ENCODE measurements at places on chromosomes 11 and 22.
A peak's percentile ranks its signal among the peaks of the same experiment; 100 is the strongest.

- DNase-seq = no peak
Observed at GRCh38 chr11:69906453-69906907, 87.3 kb upstream of the FGF3 start.

DNA sequence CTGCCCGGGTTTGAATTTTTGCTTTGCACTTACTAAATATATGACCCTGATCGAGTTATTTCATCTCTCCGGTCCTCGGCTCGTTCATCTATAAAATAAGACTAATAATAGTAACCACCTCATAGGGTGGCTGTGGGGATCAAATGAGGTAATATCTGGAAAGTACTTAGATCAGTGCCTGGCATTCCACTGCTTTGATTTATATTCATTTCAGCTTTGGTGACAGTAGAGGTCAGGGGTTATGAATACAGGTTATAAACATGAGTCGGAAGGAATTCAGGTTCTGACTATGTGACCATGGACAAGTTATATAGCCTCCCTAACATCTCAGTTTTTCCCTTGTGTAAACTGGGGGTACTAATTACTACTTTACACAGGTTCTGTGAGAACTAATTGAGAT lies 2.9 kb upstream of the TEAD1 start:
- DNase-seq = no peak

GRCh38 chr11:67146516-67147226 lies 27.6 kb downstream of the KDM2A start:
- no peak for DNase-seq

DNA sequence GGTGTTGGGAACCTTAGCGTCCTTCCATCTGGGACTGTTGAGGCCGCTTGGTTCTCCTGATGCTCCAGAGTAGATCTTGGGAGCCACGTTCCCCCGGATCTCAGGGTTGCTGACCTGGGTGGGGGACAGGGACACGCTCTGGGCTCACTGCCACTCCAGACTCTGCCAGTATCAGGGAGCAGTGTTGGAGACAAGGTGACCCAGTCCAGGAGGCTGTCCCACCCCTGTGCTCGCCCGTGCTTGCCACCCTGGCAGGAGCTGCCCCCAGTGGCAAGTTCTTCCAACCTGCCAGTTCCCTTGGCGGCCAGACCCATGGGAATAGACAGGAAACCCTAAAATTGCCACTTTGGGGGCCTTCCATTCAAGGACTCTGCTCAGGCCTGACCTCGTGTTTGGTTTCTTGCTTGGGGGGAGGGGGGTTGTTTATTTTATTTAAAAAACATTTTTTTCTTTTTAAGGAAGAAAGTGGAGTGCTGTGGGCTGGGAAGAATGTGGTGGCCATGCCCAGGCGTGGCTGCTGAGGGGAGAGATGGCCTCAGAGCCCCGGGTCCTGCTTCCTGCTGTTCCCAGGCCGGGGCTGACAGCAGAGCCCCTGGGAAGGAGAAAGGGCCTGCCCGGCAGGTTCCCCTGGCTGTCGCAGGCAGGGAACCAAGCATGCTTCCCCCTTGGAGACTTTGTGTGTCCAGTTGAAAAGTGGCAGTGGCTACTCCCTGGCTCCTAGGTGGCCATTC lies 7.2 kb downstream of the GRK2 start:
- DNase-seq = no peak

GRCh38 chr11:116558504-116559211 lies 214.1 kb downstream of the BUD13 start:
- DNase-seq = no peak

DNA sequence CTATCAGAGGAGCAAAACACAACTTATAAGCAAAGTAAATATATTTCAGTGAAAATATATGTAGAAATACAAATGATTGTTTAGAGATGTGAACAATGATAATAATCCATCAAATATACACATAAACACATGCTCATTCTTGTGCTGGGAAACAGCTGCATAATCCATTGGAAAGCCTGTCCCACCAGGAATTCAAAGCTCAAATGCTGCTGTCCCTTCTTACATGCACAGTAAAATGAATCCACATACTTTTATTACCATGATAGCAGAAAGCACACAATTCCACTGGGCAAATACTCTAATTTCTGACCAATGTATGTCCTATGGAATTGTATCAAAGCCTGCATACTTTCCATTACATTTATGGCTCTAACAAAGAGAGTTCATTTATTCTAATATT lies 44.5 kb downstream of the SOX6 start:
- no peak for DNase-seq

GRCh38 chr22:17707526-17707925 lies 66.7 kb downstream of the BID start:
- no peak for DNase-seq

DNA sequence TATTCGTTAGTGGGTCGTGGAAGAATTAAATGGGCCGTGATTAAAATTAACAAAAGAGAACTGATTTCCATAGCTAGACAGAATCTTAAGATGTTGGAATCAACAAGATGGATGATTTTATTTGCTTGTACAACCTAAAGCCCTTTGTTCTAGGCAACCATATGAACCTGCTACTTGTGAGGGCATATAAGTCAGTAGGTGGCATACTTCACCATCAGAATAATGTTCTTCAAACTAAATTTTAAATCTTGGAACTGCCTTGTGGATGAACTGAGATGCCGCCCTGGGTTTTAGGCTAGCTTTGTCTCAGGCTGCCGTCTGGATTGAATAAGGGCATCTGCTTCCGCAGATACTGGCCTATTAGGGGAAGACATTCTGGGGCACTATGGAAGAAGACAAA lies 40.9 kb downstream of the CSRP3 start:
- no peak for DNase-seq

- no peak for DNase-seq
Observed at GRCh38 chr11:43908191-43908590, 27.6 kb downstream of the ALKBH3 start.

DNA sequence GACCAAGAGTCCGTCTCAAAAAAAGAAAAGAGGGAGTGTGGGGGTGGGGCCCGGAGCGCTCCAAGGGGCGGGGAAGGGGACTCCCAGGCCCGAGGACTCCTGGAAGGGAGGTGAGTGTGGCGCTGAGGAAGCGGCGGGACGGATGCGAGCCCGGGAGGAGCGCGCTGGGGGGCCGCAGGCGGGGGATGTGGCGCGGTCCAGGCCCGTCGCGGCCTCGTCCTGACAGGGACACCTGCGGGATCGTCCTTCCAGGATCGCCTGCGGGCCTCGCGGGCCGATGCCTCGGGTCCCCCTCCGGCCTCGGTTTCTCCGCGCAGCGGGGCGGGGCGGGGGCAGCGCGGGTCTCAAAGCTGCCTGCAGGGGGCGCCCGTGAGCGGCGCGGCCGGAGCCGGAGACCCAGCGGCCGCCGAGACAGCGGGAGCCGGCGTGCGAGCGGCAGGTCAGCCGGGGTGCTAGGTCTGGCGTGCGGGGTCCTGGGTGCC lies 3.8 kb upstream of the ADORA2A start:
- peak; percentile 54 for DNase-seq

- no peak for DNase-seq
Observed at GRCh38 chr22:22079404-22080148, 97.0 kb upstream of the TOP3B start.

GRCh38 chr22:17269607-17270261 lies 50.5 kb upstream of the ADA2 start:
- no peak for DNase-seq

DNA sequence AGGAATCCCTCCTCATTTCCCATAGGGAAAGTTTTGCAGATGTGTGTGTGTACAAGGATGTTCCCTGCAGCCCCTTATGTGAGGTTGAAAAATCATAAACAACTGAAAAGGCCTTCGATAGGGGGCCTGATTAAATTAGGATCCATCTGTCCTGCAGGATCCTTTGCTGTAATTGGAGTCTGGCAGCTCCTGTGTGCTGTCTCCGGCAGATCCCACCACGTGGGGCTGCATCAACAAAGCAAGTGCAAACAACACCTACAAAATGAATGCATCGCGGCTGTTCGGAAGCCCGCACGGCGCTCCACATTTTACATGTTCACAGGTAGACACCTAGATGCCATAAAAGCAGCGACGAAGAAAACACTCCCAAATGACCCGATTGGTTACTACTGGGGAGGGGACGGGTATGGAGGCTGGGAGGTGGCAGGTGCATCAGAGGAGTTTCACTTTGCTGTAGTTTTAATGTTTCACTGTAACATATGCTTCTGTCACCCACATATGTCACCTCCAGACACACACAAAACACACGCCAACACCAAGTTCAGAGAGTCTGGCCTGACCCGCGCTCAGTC lies 52.2 kb downstream of the NFAM1 start:
- no peak for DNase-seq

DNA sequence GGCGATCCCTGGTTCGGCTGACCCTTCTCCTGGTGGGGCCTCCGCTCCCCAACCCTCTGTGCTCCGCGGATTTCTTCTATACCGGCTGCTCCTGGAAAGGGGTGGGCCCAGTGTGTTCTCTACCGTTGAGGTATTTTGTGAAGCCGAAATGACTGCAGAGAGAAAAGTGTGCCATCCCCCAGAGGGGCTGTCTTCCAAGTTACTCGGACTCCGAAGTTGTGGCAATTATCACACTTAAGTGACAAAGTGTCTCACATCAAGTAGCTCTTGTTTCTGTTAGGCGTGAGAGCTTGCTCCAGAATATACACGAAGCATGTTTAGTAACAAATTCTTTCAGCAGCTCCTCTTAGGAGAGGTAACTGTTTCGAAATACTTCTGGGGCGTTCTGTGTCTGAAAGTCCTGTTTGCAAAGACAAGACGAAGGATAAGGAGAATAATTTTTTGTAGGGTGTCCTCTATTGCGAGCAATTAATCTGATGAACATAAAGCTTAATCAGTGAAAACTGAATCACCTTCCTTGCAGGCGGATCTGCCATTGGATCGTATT lies 434 bp downstream of the XPNPEP3 start:
- peak; percentile 2 for DNase-seq

DNA sequence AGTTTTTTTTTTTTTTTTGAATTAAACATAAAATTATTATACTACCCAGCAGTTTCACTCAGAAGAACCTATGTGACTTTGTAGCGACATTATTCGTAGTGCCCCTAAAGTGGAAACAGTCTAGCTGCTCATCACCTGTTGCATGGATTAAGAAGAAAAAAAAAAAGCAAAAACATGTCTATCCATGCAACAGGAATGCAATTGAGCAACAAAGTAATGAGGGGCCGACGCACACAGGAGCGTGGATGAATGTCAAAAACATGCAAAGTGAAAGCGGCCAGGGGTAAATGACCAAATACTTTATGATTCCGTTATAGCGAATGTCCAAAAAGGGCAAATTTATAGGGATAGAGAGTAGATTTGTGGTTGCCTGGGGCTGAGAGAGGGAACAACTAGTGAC lies 16.3 kb downstream of the MYO18B start:
- DNase-seq = no peak

GRCh38 chr11:36326524-36327419 lies 30.7 kb downstream of the PRR5L start:
- no peak for DNase-seq

- no peak for DNase-seq
Observed at GRCh38 chr11:123349382-123349781, 80.7 kb upstream of the GRAMD1B start.

DNA sequence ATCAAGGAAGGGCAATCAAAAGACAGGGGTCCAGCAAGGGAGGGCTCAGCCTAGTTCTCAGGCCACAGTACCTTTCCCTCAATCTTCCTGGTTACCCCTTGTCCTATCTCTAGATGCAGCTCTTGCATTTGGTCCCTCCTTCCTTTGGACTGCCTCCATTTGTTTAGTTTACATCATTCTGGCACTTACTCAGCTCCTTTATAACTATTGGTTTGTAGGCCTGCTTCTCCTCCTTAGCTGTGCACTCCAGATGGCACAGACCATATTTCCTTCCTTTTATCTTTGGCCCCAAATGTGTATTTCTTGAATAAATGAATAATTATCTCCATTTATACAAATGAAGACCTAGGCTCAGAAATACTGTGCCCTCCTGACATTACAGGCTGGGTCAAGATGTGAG lies 92.3 kb upstream of the AMOTL1 start:
- no peak for DNase-seq

DNA sequence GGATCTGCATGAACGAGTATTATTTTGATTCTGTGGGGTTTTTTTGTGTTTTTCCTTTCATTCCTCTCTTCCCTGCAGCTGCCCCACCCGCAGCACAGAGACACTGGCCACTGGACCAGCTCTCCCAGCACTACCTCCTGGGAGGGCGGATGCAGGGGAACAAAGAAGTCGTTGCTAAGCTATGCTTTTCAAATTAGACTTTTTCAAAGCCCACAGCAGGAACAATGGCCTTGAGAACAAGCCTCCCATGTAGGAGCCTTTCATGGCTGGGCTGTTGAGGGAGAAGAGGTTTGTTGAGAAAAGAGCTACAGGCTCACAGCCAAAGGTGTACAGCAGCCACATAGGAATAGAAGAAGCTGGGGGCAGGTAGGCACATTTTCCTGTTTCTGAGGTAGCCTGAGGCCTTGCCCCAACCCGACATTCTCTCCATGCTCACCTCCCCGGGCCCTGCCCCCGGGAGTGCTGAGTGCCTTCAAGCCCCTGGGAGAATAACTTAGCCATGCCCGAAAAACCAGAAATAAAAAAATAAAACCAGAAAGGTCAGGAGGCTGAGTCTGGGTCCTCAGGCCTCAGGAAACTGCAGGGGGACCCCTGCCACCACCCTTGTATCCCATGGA lies 20.5 kb upstream of the SYT12 start:
- no peak for DNase-seq

- no peak for DNase-seq
Observed at GRCh38 chr22:50118129-50118528, 28.3 kb downstream of the MOV10L1 start.

- DNase-seq = no peak
Observed at GRCh38 chr11:27873664-27874063, 173.4 kb upstream of the BDNF start.

- DNase-seq = no peak
Observed at GRCh38 chr11:43576803-43577521, 103.6 kb upstream of the HSD17B12 start.

DNA sequence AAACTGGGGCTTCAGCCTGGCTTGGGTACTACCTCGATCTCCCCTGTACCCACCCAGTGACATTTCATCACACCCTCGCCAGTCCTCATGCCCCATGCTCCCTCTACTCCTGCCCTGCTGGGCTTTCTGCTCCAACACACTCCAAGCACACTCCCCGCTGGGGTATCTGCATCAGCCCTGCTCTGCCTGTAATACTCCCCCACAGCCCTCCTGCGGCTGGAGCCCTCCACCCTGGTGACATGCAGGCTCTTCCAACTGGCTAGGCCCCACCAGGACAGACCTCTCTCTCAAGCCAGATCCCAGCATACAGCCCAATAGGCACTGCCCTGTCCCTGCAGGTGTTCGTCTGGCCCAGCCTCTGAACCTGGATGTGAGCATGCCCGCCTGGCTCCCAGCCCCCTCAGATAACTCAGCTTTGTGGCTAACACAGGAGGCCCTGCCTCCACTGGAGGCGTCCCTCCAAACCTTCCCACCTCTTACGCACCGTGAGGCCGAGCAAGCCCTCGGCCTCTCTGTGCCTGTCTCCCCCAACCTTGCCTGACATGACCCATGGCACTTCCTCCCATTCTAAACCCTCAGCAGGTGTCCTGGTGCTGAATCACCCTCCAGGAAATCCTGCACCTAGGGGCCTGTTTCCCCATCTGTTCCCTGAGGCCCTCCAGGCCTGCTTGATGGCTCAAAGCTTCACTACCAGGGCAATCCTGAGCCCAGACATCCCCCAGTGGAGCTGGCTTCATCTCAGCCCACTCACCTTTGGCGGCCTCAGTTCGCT lies 33.5 kb upstream of the TXNRD2 start:
- no peak for DNase-seq
